ENCODE measurements at places on chromosomes 16 and 17. TPM values are rescaled to one million over a fixed set of nuclear protein-coding genes. Genes with fewer than 3 reads are reported as not detected.

The SLC38A10 gene
- 57.2 TPM for total RNA-seq

The DHRS7C gene
- total RNA-seq: 0.31 TPM

The APOBR gene
- 6.8 TPM for total RNA-seq

The ADAM11 gene
- 0.62 TPM for total RNA-seq

The TNRC6C gene
- total RNA-seq: 13.1 TPM

The SYT17 gene
- 16.4 TPM for total RNA-seq

Data from endothelial cell (in vitro differentiated cells).